ENCODE measurements at places on chromosomes 2 and 18. TPM values are rescaled to one million over a fixed set of nuclear protein-coding genes. Genes with fewer than 3 reads are reported as not detected.

NEURL3 gene
- total RNA-seq, result not detected

HOXD12 gene
- not detected for total RNA-seq

DSEL gene
- total RNA-seq, result 101 TPM

CCDC178 gene
- 0.43 TPM for total RNA-seq

GPR39 gene
- total RNA-seq, result 3.2 TPM

CSRNP3 gene
- total RNA-seq, result 2.9 TPM

SOWAHC gene
- total RNA-seq, result 9.3 TPM

CROCC2 gene
- total RNA-seq, result not detected

TGFA gene
- total RNA-seq, result not detected

IGFBP2 gene
- total RNA-seq, result 15.5 TPM

TMEM200C gene
- total RNA-seq, result not detected

G6PC2 gene
- total RNA-seq, result not detected

KCNG2 gene
- total RNA-seq, result under 0.01 TPM

SLC9A4 gene
- total RNA-seq, result under 0.01 TPM

XIRP2 gene
- under 0.01 TPM for total RNA-seq
